ENCODE measurements at places on chromosomes 3 and 15.

DNA sequence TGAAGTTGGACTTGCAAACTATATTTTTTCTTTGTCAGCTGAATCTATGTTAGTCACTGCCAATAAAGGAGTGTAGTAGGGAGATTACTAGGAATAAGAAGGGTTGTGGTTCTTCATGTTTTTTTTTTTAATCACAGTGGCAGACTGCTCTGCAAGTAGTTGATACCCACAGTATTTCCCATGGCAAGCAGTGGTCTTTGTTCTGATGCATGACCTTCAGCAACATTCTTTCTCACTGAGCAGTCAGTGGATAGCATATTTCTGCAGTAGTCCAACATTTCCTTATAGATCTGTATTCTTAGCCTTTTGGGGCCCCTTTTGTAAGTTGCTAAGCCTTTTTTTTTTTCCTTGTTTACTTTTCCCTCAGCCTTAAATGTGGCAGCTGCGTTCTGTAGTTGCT lies 151.1 kb downstream of the DOCK3 start:
- no peak for DNase-seq

DNA sequence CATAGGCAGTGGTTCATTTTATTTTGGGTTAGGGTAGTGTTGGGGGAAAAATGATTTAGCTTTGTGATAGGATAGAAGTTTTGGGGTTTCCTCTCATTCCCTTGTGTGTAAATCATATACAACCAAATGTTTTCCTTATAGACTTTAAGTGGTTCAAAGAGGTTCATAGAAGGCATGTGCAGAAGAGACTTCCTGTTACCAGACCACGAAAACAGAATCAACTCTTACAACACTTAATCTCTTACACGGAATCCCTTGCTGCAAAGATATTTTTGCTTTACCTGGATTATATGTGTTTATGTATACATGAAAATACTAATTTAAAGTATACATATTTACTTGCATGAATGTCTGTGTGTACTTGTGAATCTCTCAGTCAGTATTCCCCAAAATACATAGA lies 2.9 kb downstream of the TMOD2 start:
- DNase-seq = no peak

DNA sequence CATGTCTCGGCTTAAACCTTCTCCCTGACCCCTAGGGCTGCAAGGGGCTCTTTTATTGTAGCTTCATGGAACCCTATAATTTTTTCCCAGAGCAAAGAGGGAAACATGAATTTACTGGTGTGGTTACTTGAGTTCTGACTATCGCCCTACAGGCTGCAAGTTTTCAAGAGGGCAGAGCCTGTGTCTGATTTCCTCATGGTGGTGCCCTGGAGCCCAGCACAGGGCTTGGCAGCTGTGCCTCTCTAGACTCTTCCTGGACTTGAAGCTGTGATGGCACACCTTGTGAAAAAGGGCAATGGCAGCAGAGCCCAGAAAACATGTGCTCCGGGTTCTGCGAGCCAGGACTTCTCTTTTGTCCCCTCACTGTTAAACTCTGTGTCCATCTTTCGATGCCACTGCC lies 34.2 kb upstream of the TF start:
- DNase-seq = no peak

DNA sequence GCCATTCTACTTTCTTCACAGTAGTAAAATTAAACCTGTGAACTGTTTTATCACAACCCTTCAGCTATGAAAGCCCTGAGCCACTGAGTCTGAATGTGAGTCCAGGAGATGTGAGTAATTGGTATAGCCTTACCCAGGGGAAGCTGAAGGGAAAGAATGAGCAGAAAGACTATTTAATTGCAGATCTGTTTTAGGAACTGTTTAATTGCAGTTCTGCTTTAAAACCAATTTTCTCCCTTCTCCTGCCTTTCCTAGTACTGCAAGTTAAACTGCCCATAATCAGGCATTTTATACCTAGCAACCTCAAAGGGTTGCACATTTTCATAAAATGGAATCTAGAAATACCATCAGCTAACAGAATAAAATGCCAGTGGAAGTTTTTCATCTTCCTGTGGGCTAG lies 476.7 kb downstream of the OCA2 start:
- DNase-seq = no peak

DNA sequence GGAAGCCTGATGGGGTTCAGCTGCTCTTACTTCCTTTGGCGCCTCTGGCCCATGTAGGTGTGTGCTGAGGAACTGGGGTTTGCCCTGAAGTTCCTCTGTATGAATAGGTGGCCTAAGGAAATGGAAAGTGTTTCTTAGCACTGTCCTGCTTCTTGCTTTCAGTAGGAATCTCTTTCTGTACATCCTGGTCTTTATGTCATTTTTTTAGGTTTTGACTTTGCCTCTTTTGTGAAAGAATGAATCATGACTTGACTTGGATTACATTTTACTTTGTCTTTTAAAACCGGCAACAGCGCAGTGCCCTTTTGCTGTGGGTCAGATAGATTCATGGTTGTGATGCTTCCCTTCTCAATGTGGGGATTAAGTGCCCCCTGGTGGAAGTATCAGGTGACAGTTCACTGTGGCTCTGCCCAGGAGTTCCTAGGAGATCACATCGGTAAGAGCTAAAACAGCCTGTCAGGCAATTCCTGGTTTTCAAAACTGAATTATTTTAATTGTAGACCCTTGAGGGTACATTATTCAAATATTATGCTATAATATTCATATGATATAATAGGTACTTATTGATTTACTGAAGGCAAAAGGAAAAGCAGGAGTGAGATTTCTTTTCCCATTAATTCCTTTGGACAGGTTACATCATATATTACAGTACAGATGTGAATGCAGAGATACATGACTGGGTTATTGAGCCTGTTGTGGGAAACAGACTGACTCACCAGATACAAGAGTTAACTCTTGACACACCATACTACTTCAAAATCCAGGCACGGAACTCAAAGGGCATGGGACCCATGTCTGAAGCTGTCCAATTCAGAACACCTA lies 95.4 kb downstream of the HCN4 start:
- DNase-seq = peak; percentile 17

DNA sequence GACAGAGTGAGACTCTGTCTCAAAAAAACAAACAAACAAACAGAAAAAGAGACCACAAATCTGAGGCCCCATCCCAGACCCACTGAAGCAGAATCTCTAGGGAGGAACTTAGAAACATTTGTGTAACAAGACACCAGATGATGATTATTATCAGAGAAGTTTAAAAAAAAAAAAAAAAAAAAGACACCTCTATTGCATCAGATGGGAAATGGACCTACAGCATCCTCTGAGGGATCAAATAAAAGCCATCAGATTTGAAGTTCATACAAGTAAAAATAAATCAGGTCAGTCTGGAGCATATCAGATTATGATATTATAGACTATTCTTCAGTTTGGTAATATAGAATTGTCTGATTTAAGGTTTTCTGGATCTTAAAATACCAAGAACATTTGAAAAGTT lies 21.9 kb upstream of the LIPC start:
- DNase-seq = no peak

DNA sequence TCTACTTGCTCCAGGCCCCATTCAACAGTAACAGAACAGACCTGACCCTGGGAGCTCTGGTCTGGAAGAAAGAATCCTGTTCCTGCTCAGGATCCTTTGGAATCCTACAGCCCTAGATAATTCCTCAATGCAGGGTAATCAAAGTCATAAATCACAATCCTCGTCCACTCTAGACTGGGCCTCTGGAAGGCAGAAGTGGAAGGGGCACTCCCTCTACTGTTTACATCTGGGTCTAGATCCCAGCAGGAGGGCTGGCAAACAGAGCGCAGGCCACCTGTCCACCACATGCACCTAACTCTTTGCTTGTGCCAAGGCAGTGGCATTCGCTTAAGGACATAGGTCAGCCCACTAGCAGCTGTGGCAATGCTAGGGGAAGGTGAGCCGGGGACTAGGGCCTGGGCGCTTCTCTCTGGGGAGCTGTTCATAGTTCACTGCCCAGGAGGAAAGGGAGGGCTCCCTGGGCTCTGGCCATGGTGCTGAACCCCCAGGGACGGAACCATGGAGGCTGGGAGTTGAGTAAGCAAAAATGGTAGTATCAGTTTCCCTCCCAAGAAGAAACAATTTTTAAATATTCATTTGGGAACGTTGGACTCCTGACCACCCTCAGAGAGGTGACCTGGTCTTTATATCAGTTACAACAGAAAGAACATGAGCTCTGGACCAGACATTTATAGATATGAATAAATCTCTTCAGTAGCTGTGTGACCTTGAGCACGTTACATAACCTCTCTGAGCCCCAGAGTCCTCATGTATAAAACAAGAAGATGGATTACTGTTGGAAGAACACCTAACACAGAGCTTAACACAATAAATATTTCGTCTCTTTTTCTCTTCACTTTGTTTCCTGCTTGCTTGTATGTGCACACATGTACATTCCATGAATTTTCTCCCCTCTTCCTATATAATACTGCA lies 90.2 kb downstream of the NTRK3 start:
- DNase-seq = no peak

- DNase-seq = no peak
These were observed 96.4 kb downstream of the WNT7A start for GRCh38 chr3:13783476-13783875.

GRCh38 chr3:113097960-113098447 lies 107.2 kb downstream of the GTPBP8 start:
- no peak for DNase-seq

GRCh38 chr3:49620728-49621127 lies 53.4 kb upstream of the APEH start:
- DNase-seq = no peak

DNA sequence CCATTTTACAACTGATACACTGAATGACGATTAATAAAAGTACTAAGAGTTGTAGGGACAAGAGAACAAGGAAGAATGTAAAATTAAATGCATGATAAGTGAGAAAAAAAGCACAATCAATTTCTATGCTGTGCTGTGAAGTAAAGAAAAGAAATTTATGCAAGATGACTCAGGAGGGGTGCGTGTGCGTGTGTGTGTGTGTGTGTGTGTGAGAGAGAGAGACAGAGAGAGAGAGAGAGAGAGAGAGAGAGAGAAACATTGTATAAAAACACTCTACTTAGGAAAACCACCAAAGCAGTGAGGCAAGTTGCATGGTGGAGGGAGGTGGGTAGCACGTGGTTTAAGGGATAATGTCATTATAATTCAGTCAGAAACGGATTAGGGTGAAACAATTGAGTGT lies 580.8 kb upstream of the ALCAM start:
- no peak for DNase-seq

GRCh38 chr3:116476691-116477090 lies 31.4 kb upstream of the LSAMP start:
- no peak for DNase-seq

GRCh38 chr15:49495993-49496753 lies 73.1 kb downstream of the FGF7 start:
- DNase-seq = no peak

DNA sequence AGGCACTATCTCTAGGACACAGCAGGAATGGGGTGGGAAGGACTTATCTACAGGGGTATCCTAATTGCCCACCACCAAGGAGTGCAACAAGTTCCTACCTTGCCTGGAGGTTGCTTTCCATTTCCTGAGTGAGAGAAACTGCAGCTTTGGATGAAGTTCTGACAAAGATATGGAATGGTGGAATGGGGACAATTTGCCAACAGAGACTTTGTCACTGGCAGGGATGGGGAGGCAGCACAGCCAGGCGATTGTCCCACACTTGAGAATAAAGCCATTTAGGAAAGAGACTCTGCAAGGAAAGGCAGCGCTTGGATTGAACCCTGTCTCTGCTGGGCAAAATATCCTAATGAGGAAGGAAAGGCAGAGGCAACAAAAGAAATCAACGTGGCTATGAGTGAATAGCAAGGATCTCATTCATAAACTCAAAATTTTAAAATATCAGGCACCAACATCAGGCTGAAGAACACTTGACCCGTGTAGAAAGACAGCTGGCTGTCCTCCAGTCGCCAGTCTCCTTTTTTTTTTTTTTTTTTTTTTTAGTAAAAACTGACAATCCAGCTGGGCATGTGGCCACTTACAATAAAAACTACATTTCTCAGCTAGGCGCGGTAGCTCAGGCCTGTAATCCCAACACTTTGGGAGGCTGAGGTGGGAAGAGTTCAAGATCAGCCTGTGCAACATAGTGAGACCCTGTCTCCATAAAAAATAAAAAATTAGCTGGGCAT lies 31.6 kb upstream of the PDE8A start:
- DNase-seq = no peak

All from stimulated activated CD4-positive, alpha-beta T cell treated with anti-CD3 and anti-CD28 coated beads, Interleukin-1b, Interleukin-23, amount 100 ng/mL, for 4 hours (primary cell).